ENCODE measurements at places on chromosomes 12 and 14.

- DNase-seq, result peak; percentile 37
Observed at GRCh38 chr14:104202259-104203070, 64.1 kb downstream of the KIF26A start.

- no peak for DNase-seq
Observed at GRCh38 chr14:30573226-30573814, 14.4 kb downstream of the G2E3 start.

DNA sequence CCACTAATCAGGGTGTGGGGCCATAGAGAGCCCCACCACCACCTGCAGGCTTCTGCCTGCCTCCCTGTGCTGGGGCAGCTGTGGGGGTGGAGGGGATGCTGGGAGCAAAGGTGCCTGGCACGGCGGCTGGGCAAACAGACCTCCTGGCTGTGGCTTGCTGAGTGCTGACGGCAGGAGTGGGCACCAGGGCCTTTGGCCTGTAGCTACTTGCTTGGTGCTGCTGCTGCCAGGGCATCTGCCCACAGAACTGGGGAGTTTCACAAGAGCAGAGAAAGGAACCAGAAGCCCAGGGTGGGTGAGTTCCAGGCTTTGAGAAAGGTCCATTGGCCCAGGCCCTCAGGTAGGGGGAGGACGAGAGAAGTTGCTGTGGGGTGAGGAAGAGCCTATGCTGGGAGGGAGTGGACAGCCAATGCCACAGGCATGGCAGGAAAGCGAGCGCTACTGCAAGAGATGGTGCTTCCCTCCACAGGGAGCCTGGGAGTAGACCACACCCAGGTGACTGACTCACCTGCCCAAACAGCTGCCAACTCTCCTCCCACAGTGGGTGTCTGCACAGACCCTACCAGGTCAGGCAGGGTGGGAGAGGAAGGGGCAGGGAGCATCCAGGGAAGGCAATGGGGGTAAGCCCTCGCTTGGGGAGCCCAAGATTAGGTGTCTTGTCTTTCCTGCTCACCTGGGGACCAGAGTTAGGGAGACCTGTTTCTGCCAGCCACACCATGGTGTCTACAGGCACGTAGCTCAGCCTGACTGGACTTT, 39.0 kb upstream of the HDAC7 start:
- no peak for DNase-seq

DNA sequence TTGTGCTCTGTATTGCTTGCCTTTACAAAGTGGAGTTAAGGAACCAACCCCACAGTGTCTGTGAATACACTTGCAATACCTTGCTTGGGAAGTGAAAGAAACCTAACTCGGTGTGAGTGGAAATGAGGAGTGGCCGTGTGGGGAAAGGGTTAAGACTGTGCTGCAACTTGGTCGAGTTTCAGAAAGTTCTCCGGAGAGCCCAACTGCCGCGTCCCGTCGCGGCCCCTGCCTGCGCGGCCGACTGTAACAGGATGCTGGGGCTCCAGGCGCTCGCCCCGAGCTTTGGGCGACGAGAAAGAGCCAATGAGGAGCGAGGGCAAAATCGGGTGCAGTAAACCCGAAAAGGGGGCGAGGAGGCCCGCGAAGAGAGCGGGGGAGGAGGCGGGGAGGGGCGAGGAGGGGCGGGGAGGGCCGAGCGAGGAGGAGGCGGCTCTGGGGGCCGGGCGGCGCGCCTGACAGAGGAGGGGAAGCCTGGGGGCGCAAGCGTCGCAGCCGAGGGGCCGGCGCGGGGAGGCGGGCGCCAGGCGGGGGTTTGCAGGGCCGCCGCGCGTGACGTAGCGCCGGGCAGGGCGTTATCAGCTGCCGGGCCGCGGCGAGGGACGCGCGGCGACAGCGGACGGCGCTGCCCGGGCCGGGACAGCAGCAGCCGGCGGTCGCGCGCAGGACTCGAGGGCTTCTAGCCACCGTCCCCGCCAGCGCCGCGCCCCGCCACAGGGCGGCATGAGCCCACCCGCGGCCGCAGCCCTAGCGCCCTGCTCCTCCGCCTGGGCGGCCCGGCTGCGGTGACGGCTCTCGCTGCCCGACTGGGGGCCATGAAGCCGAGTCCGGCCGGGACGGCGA, at the start of gene DACT1:
Gene DACT1, plus strand, starts transcription at position 572 of the 840 bp plus-strand sequence. Its CDS starts 241 bp downstream, at position 813.
- no peak for DNase-seq

DNA sequence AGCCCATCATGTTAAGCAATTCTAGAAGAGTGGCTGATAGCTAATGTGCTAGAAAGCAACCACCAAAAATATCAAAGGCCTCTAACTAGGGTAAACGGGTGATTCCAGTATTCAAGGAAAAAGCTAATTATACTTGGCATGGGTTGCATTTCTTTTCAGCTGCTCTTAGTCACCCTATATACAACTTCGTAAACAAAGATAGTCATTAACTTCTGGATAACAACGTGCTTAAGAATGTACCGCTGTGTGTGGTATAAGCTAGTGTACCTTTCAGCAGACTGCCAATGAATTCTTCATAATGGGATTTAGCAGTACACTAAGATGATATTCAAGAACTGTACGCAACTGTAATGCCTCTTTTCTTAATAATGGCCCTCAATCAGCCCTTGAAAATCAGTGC, 42.2 kb upstream of the SLC6A13 start:
- DNase-seq, result no peak

DNA sequence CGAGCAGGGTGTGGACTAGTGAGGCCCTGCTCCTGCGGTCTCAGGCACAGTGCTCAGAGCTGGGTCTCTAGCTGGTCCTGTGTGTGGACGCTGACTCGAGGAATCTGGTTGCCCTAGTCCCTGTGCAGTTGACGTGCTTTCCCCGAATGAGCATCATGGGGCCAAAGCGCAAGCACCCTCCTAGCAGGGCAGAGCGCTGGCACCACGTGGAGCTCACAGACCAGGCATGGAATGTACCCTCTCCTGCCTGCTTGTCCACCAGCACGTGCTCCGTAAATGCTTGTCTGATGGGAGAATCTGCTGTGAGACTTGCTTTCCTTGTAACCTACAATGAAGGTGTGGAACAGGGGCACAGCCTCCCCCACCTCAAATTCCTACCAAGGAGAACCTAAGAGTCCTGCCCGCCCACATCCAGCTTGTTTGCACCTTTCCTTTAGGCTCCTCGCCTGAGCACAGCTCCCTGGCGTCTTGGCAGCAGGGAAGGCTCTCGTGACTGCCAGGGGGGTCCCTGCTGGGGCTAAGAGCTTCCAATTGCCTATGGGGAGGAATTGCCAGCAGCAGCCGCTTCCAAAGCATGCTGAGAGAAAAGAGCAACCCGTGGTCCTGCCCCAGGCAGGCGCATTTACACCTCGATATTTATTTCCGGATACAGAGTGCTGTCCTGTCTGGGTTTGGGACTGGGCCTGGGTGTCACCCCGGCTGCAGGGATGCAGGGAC, 125.0 kb downstream of the PIWIL1 start:
- DNase-seq, result no peak

- no peak for DNase-seq
Observed at GRCh38 chr14:86305058-86305457, 775.1 kb downstream of the FLRT2 start.

DNA sequence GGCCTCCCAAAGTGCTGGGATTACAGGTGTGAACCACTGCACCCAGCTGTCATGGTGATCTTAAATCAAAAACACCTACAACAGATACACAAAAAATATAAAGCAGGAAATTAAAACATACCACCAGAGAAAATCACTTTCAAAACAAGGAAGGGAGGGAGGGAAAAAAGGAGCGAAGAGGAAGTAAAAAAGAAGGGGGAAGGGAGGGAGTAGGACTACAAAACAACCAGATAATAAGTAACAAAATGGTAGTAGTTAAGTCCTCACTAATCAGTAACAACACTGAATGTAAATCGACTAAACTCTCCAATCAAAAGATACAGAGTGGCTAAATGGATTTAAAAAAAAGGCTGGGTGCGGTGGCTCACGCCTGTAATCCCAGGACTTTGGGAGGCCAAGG, 89.0 kb downstream of the SH2B3 start:
- DNase-seq, result no peak

GRCh38 chr12:75631831-75632230, 120.4 kb upstream of the KRR1 start:
- DNase-seq, result no peak

GRCh38 chr14:94839348-94839747, 69.4 kb upstream of the GSC start:
- DNase-seq, result no peak

DNA sequence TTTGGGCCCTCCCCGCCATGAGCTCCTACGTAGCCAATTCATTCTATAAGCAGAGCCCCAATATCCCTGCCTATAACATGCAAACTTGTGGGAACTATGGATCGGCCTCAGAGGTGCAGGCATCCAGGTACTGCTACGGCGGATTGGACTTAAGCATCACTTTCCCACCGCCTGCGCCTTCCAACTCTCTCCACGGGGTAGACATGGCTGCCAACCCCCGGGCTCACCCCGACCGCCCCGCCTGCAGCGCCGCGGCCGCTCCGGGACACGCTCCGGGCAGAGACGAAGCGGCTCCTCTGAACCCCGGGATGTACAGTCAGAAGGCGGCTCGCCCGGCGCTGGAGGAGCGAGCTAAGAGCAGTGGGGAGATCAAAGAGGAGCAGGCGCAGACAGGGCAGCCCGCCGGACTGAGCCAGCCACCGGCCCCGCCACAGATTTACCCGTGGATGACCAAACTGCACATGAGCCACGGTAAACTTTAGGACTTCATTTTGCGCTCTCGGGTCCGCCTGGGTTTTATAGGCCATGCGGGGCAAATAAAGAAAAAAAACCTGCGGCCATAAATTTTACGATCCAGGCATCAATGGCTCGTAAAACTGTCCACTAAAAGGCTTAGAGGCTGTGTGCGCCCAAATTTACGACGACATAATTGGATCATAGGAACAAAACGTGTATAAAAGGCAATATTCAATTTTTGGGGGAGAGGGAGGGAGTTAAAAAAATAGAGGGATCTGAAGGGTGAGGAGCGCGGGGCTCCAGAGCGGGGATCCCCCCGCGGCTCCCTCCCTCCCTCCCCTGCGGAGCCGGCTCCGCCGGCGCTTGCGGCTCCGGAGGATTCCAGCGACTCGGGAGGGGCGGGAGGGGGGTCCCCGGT, 493 bp downstream of the HOXC5 start:
- peak; percentile 36 for DNase-seq

DNA sequence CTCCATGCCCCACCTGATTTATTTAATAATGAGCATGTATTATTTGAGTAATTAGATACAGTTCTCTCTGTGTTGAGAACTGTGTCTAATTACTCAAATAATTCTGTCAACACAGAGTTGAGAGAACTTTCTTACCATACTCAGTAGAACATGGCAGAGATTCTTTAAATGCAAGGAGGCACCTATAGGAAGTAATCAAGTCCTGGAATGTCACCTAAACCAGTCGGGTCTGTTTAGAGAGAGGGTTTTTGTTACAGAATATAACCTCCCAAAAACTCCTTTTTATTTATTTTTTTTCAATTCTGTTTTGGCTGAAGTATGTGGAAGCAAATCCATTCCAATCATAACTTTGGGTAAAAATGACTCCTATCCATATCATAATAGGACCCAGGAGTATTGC, 37.5 kb upstream of the CIT start:
- DNase-seq, result no peak

DNA sequence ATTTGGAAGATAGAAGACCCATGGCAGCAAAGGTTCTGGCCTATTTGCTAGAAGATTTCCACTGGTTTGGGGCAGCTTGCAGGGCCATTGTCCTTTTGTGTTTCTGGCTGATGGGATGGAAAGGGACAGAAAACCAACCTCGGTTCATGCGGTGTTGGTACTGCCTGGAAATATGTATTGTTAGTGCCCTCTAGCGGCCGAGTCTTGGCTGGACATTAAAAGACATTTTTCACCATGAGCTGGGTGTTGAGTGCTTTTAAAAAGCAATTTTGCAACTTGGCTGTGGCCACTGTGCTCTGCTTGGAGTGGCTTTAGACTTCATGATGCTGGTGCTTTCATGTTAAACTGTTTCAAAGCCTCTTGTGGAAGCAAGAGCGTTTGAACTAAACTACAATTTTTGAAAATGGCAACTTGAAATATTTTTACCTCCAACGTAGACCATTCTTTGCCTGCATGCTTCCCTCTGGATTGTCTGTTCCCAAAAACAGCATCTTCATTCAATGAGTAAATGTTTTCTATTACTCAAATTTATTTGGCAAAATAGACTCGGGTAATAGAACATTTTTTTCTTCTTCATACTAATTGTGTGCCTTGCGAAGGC, 102.7 kb upstream of the TBX5 start:
- no peak for DNase-seq

- no peak for DNase-seq
Observed at GRCh38 chr12:52498946-52499345, 5.9 kb upstream of the KRT6A start.

DNA sequence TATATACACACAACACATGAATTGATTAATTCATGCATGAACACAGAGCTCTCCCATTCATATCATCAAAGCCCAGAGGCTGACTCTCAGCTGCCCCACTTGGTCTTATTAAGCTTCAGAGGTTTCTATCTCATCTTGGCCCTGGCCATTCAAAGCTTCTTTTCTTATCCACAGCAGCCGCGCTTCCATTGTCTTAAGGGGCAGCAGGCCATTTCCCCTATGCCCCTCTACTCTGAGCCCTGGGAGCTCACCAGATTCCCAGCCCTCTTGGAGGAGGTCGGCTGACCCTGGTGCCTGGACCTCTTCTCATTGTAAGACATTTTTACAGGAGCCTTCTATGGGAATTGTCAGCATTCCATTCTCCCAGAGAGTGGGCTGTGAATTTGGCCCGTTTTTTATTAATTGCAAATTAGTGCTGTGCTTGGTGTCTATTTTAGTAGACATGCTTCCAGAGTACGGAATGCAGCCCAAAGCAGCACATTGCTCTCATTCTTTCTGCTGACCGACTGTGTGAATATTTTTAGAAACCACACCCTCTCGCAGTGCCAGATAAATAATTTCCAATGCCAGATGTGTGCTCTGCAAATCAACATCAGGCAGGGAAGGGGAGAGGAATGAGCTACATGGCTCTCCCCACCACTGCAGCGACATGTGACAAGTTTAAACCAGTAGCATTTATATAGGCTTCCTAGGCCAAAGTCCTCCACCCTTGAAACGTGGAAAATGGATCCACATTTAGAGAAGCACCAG, 58.5 kb downstream of the NUAK1 start:
- no peak for DNase-seq

DNA sequence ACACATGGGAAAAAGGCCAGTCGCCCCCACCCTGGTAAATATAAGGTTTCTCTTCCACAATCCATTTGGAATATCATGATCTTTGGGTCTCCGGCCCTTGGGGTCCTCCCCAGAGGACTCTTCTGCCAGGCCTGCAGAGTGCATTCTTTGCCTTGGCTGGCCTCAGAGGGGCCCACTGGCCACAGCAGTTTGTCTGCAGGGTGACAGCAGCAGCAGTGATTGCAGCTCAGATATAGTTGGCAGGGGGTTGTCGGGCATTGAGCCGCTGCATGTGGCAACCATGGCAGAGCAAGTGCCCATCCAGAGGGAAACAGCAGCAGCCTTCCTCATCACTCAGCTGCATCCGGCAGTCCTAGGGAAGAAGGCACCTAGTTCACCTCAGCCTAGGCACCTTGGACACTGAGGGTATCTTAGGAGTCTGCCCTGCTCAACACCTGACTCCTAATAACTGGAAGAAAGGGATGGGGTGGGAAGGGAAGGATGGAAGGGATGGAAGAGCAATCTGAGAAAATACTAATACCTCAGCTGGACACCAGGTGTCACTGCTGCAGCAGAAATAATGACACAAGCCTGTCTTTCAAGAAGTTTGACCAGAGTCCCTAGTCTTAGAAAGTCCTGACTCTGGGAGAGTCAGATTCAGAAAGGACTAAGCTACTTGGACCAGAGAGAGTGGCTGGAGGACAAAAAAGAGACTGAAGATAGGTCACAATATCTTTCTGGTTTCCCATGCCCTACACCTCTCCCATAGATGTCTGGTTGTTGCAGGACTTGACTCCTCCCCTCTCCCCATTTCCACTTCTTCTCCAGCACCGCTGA, 8.9 kb downstream of the AJUBA start:
- DNase-seq, result no peak

All from NCI-H1048 (cell line).